RCC 7860 (cell line): ENCODE measurements at places on chromosomes 5 and 9.

- DNase-seq: no peak
These were observed 13.7 kb downstream of the OR1J1 start for GRCh38 chr9:122463828-122464632.

DNA sequence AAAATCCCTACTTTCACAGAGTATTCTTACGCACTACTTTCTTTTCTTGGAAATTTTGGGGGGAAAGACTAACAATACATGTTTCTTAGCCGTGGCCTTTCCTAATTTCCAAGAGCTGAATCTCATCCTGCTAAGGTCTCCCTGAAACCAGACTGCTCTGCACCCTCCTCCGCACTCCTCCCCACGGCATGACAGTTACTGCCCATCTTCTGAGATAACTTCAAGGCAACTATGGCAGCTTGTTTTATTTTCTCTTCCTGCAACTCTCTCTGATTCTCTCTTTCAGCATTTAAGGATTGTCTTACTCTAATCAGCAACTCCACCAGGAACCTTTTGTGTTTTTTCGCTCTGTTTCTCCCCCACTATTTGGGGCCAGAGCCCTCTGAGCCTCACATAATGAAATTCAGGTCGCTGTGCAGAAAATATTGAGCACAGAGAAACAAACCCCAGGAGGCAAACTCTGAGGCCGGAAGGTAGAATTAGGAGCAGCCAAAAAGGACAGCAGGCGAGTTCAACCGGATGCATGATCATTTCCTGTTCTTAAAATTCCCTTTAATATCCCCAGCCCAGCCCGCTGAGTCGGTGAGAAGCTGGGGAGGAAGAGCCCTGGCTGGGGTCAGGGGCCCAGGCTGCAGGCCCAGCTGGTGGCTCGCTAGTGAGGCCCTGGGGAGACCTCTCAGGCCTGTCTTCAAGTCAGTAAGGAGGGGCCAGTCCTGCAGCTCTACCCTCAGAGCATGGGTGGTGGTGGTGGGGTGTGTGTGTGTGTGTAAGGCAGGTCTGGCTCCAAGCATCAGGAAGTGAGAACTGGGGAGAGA lies 213.6 kb upstream of the S1PR3 start:
- no peak for DNase-seq

DNA sequence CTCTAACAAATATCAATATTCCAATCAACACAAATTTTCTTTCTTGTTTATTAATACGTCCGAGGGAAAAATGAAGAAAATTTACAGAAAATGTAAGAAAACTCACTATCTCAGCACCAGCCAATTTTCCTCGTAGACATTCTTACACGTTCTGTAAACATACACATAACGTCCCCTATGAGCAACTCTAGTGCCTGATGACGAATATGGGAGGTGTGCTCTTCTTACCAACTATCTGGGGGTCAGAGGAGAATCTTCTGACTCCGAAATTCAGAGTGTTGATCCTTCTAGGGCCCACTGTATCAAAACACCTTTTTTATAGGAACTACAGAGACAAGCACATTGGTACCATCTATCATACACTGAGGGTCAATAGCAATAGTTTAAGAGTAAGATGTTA lies 198.7 kb downstream of the GAPVD1 start:
- DNase-seq: no peak

DNA sequence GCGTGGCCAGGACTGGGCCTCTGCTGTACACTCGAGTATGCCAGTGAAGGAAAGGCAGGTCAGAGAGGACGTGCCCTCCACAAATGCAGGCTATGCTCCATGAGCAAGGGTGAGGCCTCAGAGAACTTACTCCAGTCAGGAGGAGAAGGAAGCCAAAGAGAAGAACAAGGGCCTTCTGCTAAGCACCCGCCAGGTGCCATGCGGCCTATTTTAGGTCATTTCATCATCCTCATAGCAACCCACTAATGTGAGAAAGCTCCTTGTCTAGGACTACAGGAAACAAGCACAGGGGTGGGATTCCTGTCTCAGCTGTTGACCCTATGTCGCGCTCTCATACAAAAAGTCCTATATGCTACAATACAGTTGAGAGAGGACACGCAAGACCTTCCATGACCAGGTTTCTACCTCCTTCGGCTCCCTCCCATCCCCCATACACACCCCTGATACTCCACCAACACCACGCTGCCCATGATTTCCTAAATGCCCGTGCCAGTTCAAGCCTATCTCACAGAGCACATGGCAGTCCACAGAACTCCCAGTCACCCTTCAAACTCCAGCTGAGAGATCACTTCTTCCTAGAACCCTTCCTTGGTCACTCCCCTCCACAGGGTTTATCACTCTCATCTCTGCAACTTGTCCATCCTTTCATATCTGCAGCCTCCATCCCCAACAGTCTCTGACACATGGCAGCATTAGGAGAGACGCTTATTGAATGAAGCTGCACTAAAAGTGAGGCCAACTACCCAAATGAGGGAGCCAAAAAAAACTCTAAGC lies 26.8 kb downstream of the PSMB7 start:
- DNase-seq: no peak

DNA sequence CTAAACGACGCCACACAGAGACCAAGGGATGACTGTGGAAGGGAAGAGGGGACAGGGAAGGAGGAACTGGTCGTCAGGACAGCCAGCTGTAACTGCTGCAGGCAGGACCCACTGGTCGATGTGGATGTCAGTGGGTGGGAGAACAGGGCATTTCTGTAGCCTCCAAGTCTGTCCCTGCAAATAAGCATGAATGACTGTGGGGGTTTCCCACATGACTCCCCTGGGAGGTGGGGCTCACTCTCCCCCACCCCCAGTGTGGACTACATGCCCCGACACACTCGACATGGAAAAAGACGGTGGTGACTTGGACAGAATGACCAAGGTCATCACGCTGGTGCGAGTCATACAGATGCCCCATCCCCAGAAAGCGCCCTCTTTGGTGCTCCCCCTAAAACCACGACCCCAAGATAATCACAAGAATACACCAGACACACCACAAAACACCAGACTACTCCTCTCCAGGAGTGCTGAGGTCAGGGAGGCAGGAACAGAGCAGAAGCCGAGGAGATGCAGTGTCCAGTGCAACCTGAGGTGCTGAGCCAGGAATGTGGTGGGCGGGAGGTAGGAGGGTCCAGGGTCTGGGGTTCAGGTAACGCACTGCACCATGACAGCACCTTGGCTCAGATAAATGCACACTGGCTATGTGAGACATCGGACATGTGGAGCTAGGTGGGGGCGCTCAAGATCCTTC lies 64.9 kb downstream of the SECISBP2 start:
- DNase-seq: no peak

- DNase-seq: peak; percentile 73
These were observed 1.9 kb downstream of the JADE2 start for GRCh38 chr5:134527156-134527960.

GRCh38 chr9:88905506-88905905 lies 85.8 kb upstream of the S1PR3 start:
- DNase-seq: no peak

DNA sequence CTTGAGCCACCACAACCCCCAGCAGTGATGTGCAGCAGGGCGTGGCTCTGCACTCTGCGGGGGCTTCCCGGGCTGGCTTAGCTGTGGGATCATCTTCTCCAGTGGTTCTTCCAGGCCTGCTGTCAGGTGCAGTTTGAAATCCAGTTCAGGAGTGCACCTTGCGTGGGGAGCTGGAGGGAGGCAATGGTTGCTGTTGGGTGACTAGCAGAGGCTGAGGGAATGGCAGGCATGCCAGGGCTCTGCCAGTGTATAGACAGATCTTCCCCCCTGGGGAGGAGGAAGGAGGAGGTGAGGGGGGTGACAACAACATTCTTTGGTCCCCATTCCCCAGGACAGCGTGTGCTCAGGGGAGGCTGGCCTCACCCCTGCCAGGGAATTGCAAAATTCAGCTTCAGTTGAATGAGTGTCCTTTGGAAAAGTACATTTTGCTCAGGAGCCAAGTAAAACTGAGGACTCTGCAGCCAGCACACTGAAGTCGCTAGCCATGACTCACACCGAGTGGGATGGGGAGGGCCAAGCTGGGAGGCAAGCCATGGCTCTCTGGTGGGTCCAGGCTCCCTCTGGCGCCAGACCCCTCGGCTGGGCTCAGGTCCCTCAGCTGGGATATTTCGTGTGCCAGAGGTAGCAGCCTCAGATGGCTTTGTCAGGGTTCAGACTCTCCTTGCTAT lies 35.0 kb downstream of the ERGIC1 start:
- peak; percentile 96 for DNase-seq

DNA sequence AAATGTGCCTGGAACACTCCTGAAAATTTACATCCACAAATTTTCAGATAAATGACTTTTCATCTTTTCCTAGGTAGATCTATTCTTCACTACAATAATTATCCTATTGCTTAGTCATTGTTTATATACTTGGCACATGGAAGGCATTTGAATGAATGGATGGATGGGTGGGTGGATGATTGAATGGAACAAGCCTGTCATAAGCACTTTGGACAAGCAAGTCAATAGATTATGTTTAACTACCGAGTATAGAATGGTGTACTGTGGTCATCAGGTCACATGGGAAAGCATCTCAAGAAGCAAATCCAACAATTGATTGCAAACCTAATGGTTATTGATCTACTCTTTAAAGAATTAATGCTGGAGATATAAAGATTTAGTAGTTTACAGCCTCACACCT lies 114.4 kb upstream of the DMRTA1 start:
- no peak for DNase-seq

- no peak for DNase-seq
These were observed 70.8 kb upstream of the CHD1 start for GRCh38 chr5:98999631-99000030.

- DNase-seq: no peak
These were observed 2.1 kb upstream of the OGN start for GRCh38 chr9:92406477-92406876.

- DNase-seq: no peak
These were observed 11.6 kb upstream of the PHF19 start for GRCh38 chr9:120888626-120889025.

DNA sequence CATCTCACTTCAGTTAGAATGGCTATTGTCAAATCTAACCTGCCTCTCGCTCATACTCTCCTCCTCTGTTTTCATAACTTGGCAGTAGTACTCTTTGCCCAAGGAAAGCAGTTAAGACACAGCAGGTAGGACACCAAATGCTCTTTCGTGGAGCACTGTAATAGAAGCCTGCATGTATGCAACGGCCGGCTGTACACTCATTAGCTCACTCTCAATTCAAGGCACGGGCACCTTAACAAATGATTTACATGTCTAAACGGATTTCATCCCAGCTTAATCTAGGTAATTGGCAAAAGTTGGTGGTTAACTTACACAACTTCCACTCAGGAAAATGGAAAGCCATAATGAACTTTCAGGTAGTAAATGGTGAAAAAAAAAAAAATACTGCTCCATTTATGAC lies 14.9 kb downstream of the DEPDC1B start:
- DNase-seq: no peak

- peak; percentile 45 for DNase-seq
These were observed 44.4 kb downstream of the BNC2 start for GRCh38 chr9:16825971-16826625.

DNA sequence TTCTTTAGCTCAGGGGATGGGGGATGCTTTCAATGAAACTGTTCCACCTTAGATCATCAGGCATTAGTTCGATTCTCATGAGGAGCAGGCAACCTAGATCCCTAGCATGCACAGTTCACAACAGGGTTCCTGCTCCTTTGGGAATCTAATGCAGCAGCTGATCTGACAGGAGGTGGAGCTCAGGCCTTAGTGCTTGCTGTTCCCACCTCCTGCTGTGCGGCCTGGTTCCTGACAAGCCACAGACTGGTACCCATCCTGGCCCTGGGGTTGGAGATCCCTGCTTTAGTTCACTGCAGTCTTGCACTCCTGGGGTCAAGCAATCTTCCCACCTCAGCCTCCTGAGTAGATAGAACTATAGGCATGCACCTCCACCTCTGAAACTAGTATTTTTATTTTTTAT lies 1369.8 kb upstream of the NUDT12 start:
- DNase-seq: no peak
